Stimulated activated naive CD4-positive, alpha-beta T cell (primary cell): ENCODE measurements at places on chromosomes 11 and 22.

- DNase-seq = no peak
Measured at GRCh38 chr11:75269367-75269660, 28.7 kb downstream of the TPBGL start.

DNA sequence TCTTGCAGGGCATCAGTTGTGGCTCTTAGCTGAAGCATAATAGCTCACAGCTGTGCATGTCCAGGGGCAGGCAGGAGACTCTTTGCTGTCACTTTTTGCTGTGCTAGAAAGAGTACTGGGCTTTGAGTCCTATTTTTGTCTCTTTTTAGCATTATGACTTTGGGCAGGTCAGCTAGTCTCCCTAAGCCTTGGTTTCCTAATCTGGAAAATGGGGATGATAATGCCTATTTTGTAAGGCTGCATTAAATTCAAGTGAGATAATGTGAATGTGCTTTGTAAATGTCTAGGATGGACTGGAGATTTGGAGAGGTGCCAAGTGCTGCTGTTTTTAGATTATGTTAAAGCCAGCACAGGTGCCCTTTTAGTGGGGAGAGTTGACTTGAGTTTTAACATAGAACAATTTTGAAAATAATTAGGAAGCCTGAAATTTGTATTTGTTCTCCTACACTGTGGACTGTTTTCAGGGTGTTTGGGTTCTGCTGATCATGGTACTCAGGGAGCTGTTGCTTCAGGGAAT lies 19.1 kb downstream of the CABIN1 start:
- no peak for DNase-seq

- DNase-seq = no peak
Measured at GRCh38 chr11:87604350-87604749, 566.6 kb downstream of the TMEM135 start.

GRCh38 chr11:2277008-2277346 lies 6.6 kb upstream of the ASCL2 start:
- no peak for DNase-seq

DNA sequence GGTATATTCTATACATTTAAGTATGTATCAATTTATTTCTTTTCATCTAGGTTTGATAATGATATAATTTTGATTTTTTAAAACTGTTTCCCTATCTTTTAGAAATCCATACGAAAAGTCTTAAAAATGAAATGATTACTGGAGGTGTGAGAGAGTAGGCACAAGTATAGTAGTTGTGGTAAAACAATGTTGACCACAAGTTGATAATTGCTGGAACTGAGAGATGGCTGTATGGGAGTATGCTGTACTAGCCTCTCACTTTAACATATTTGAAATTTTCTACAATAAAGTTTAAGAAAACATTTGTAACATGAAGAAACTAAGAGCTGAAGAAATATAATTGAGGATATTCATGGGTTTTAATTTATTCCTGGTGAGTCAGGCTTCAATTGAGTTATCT lies 30.0 kb downstream of the FSHB start:
- no peak for DNase-seq

DNA sequence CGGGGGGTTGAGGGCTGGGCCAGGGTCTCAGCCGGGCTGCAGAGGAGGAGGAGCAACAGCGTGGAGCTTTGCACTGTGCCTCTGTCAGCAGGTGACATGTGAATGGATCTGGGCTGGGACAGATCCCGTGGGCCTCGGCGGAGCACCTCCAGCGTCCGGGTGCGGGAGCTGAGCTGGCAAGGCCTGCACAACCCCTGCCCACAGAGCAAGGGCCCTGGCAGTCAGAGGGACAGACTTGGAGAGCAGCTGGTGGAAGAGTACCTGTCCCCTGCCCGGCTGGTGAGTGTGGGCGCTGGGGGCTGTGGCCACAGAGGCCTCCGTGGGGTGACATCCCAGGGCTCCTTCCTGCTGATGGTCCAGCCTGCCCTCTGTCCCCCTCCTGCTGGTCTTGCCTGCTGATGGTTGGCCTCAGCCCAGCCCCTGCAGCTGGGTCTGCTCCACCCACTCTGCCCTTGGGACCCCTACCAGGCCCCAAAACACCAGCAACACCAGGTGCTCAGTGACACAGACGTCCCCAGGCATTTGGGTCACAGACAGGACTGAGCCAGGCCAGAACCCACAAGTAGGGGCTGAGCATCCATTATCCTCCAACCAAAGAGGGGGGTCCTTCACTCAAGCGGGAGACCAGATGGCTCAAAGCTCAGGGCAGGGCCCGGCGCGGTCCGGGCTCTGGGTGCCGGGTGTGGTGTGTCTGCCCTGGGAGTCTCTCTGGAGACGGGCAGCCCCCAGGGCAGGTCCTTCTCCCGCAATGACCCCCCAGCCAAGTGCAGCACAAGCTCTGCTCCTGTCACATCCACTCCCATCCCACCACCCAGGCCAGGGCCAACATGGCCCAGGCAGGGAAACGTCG lies 3.5 kb downstream of the LRRC56 start:
- DNase-seq = no peak

- DNase-seq = no peak
Measured at GRCh38 chr11:1387961-1388762, 1.6 kb upstream of the BRSK2 start.

DNA sequence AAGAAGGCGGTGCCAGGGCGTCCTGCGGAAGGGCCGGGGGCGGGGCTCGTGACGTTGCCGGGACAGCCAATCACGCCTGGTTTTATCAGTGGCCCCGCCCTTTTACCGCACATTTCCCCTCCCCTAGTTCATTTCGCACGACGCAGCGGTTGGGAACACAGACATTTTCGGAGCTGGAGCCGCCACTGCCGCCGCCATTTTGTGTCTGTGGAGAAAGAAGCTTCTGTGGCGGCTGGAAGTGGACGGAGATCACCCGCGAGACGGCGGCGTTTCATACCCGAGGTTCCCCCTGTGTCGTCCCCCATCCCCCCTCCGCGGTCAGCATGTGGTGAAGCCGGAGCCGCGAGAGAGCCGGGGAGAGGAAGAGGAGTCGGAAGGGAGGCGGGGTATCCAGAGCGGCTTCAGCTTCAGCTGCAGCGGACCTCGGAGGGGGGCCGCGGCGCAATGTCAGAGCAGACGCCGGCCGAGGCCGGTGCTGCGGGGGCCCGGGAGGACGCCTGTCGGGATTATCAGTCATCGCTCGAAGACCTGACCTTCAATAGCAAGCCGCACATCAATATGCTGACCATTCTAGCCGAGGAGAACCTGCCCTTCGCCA lies at the start of gene PCF11:
Gene PCF11 (plus strand): TSS at position 136 of the 598 bp plus-strand sequence. CDS start 309 bp downstream, at position 445.
- DNase-seq = no peak

- peak; percentile 80 for DNase-seq
Measured at GRCh38 chr11:122696662-122697061, 41.1 kb downstream of the UBASH3B start.

DNA sequence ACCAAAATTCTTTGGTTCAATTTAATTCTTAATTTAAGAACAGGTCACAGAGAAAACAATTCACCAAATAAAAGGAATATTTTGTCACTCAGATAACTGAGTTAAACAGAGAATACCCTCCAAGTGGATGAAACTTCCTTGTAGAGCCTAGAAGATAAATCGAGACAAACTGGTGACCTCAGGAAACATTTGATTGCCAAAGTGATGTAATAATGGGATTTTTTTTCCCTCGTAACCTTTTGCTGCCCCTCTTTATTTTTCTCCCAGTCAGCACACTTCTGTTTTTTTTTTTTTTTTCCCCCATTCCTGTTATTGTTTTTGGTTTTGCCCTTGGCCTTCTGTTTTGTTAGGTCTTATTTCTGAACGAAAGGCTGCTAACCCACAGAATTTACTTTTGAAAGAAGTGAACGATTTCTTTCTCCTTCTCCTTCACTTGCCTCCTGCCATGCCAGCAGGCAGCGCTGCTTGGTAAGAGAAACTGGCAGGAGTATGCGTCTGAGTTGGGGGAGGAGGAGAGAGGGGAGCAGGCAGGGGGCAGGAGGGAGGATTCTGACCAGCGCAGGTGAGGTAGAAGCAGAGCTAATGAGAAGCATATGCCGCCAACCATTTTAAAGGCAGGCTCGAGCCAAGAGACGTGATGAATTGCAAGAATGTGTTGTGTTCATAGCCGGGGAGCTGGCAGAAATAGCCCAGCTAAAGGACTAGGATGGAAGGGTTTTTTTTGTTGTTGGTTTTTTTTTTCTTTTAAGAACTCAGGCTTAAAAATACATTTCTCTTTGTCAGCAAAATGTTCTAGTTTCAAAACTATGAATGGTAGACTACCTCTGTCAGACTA lies 121.9 kb upstream of the MTMR2 start:
- no peak for DNase-seq

GRCh38 chr11:70860888-70861287 lies 391.5 kb downstream of the SHANK2 start:
- no peak for DNase-seq

GRCh38 chr22:43823353-43823908 lies 11.3 kb upstream of the EFCAB6 start:
- DNase-seq = no peak

DNA sequence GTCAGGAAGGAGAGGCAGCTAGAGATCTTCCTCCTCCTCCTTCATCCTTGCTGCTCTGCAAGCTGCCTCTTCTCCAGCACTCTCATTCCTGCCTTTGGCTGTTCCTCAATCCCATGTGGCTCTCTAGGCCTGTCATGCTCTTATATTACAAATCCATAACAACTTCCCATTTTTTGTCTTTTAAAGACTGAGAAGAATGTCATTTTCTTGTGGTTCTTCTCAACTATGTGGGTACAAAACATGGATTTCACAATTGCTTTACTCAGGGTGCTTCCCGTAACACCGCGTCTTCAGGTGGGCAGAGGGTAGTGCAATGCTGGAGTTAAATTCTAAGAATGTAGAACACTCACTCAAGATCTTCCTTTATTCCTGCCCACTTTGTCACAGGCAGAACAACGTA lies 6.8 kb upstream of the CAT start:
- no peak for DNase-seq

GRCh38 chr22:41021613-41022454 lies 70.6 kb upstream of the EP300 start:
- DNase-seq = peak; percentile 18

DNA sequence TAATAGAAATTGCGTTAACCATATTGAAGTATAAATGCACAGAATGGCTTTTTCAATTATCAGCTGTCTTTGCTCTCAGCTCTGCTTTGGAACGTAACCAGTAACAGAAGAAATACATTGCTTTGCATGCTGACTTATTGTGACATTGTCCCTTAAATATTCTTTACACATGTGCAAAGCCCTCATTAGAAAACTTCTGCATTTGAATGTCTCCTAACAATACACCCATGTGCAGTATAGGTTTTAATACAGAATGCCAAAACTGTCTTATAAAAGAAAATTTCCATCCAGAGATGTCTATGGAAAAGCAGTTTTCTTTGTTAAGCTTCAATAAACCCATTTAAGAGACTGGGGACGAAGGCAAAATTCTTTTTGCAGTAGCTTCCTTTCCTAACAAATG lies 560.3 kb upstream of the CHORDC1 start:
- DNase-seq = no peak

GRCh38 chr11:45232341-45233080 lies 53.6 kb downstream of the SYT13 start:
- DNase-seq = no peak

DNA sequence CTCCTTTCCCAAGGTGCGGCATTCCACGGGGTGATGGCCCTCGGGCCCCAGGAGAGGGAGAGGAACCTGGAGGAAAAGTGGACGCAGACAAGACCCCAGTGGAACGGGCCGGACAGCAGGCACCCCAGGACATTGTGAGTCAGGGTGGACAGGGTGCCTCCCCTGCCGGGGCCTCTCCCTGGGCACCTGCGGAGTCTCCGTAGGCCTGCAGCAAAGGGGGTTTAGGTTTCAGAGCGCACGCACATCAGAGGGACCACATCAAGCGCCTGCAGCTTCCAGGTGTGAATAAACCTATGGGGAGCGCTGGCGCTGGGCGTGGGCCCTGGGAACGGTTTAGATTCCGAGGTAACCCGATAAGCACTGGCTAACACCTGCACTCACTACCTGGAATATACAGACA lies 22.7 kb upstream of the FGF19 start:
- no peak for DNase-seq

- DNase-seq = no peak
Measured at GRCh38 chr11:125398994-125399640, 96.9 kb downstream of the FEZ1 start.

- DNase-seq = no peak
Measured at GRCh38 chr11:15824060-15824459, 532.3 kb downstream of the SOX6 start.

- DNase-seq = no peak
Measured at GRCh38 chr11:44885065-44885810, 65.4 kb downstream of the TP53I11 start.

DNA sequence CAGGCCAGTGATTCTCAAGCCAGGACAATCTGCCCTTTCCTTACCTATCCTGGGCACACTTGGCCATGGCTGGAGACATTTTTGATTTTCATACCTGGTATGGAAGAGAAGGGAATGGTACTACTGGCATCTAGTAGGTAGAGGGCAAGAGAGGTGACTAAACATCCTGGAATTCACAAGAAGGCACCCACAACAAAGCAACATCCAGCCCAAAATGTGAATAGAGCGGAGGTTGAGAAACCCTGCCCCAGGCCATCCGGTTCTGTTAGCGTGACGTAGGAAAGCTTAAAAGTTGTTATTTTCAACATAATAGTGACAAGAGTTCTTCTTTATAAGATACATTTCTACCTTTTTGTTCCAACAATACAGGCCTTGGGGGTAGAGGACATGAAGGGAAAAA lies 114.9 kb upstream of the ALX4 start:
- DNase-seq = no peak

DNA sequence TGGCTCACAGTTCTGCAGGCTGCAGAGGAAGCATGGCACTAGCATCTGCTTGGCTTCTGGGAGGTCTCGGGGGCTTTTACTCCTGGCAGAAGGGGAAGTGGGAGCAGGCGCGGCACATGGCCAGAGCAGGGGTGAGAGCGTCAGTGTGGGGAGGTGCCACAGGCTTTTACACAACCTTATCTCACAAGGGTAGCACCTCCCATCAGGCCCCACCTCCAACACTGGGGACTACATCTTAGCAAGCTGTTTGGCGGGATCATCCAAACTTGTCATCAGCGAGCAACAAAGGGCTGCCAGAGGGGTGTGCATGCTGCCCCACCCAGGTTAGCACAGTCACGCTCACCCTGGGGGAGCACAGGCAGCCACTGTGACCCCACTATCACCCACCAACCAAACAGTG lies 18.9 kb upstream of the YPEL1 start:
- no peak for DNase-seq

DNA sequence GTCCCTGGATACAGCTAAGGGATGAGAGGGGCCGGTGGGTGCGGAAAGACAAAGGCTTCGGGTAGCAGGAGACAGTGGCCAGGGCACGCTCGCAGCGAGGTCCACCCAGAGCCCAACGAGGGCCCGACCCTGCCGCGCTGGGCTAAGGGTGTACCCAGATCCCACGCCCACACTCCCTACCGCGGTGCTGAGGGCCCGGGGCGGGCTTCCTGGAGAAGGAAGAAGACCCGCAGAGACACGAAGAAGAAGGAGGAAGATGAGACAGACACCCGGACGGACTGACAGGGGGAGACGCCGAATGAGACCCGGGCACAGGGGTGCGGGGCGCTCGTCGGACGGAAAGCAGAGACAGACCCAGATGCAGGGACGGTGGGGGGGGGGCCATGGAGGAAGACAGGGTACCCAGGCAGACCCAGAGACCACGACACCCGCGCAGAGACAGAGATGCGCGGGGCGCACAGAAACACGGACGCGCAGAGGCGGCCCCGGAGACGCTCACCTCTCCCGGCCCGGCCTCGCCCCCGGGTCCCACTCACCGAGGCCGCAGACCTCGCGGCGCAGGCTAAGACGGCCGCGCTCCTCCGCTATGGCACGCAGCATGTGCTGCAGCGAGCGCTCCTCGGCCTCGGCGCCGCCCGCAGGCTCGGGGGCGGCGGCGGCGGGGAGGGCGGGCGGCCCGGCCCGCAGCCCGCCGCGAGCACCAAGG lies 437 bp downstream of the KIAA0930 start:
- peak; percentile 41 for DNase-seq
